ENCODE measurements at places on chromosomes 16 and 17.

DNA sequence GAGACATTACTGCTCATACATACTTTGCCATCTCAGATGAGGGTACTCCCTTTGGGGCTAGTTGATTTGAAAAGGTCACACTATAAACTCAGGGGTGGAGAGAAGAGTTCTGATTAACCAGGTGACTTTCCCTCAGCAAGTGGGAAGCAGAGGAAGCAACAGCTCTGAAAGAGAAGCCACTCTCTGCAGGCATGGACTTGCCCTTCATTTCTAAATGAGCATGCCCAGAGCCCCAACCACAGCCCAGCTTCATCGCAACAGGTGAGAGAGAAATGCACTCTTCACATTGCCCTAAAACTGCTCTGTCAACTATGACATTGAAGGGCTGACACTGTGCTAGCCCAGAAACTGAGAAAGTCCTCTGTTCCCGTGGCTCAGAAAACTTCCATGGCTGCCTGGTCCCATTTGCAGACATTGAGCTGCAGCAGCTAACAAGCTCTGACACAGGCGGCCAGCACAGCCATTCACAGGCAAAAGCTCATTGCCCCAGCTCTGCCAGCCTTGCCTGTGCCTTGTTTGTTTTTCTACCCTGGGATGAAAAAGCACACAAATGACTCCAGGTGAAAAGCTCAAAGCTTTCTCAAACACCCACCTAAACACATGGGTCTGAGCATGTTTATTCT, 419.8 kb upstream of the DYNLRB2 start:
- peak; percentile 1 for DNase-seq

DNA sequence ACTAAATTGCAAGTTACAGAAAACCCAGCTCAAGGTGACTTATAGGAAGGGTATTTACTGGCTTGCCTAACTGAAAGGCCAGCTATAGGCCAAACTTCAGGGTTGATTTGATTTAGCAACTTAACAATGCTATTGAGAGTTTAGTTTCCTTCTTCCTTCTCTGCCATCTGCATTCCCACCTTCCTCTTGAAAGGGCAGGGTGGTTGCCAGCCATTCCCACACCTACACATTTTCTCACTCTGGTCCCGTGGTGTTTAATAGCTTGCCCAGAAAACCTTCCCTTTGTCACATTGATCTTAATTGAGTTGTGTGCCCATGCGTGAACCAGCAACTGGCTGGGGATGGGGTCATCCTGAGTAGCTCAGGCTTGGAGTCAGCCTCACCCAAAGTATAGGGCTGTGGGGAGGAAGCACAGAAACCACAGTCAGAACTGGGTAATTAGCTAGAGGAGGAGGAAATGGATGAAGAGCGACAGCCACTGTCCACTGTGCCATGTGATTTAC, 194.7 kb downstream of the SPECC1 start:
- no peak for DNase-seq

- peak; percentile 37 for DNase-seq
Measured at GRCh38 chr17:48374650-48375230, 55.3 kb downstream of the SKAP1 start.

- no peak for DNase-seq
Measured at GRCh38 chr17:9287306-9287705, 266.0 kb downstream of the NTN1 start.

- peak; percentile 52 for DNase-seq
Measured at GRCh38 chr17:81832608-81833159, 407 bp downstream of the MCRIP1 start.

GRCh38 chr17:79813297-79814126, 16.6 kb upstream of the CBX8 start:
- peak; percentile 38 for DNase-seq

Measured in NCI-H345 (cell line).